ENCODE measurements at places on chromosomes 13 and 19.

DNA sequence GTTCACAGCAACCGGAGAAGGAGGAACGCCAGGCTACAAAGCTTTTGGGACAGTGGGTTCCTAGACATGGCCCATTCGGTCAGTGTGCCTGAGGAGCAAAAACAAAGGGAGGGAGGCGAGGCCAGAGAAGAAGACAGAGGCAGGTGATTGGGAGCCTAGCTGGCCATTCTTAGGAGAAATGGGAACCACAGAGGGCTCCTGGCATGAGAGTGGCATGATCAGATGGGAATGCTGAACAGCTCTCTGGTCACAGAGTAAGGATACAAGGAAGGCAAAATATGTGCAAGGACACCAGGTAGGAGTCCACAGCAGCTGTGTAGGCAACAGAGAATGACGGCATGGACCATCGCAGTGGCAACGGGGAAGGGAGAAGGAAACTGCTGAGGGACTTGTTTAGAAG is 82.4 kb downstream of the EFNB2 start:
- DNase-seq: no peak

DNA sequence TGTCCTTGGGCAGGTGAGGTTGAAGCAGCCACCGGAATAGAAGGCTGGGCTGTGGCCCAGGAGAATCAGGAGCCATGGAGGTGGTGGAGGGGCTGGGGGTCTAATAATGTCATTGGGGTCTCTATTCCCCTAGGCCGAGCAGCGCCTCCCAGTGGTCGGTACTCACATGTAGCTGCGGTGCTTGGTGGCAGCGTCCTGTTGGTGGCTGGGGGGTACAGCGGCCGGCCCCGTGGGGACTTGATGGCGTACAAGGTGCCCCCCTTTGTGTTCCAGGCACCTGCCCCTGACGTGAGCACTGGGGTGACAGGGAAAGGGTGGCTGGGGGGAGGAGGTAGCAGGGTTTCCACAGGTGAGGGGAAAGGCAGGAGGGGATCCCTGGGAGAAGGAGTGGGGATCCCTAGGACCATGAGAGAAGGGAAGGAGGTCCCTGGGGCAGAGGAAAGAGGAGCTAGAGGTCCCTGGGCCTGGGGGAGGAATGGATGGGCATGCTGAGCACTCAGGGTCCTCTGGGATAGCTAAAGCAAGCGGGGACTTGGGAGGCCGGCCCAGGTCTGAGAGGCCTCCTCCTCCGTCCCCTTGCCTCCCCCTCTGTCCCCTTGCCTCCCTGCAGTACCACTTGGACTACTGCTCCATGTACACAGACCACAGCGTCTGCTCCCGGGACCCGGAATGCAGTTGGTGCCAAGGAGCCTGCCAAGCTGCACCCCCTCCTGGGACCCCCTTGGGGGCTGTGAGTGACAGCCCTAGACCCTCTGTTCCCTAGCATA is 18.1 kb downstream of the MEGF8 start:
- DNase-seq: no peak

GRCh38 chr13:40999416-40999815 is 19.7 kb downstream of the ELF1 start:
- DNase-seq: no peak

- DNase-seq: no peak
Measured at GRCh38 chr19:4014541-4015491, 7.3 kb downstream of the PIAS4 start.

GRCh38 chr13:48532256-48532505 is 699 bp downstream of the RCBTB2 start:
- DNase-seq: peak; percentile 21

- DNase-seq: no peak
Measured at GRCh38 chr19:7268705-7269098, 25.5 kb downstream of the INSR start.

GRCh38 chr13:79398127-79398526 is 7.9 kb downstream of the RBM26 start:
- DNase-seq: no peak

GRCh38 chr19:54469496-54469934 is 3.6 kb downstream of the CDC42EP5 start:
- no peak for DNase-seq

- no peak for DNase-seq
Measured at GRCh38 chr13:71611292-71611691, 255.7 kb downstream of the DACH1 start.

DNA sequence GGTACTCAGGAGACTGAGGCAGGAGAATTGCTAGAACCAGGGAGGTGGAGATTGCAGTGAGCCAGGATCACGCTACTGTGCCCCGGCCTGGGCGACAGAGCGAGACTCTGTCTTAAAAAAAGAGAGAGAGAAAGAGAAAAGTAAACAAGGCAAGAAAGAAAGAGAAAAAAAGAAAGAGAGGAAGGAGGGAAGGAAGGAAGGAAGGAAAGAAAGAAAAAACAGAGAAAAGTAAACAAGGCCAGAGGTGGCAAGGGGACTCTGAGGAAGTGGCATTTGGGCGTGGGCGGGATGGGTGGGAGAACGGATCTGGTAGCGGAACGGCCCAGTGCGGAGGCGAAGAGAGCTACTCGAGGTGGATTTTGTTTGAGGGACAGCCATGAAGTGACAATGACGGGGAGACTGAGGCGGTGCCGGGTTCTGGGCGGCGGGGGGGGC is 7.5 kb upstream of the ARRDC2 start:
- no peak for DNase-seq
